B cell (primary cell): ENCODE measurements at places on chromosomes 3 and 15.

DNA sequence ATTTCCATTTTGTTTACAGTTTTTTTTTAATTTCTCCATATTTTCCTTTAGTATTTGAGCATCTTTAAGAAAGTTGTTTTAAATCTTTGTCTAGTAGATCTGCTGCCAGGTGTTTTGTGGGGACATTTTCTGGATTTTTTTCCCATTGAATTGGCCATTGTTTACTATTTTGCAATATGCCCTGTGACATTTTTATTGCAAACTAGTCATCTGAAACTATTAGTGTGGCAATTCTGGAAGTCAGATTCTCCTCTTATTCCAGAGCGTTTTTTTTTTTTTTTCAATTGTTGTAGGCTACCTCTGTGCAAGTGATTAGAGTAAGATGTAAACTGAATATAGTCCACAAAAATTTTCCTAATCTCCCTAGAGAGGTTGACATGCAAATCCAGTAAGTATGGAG is 334.2 kb downstream of the PYDC2 start:
- no peak for DNase-seq

DNA sequence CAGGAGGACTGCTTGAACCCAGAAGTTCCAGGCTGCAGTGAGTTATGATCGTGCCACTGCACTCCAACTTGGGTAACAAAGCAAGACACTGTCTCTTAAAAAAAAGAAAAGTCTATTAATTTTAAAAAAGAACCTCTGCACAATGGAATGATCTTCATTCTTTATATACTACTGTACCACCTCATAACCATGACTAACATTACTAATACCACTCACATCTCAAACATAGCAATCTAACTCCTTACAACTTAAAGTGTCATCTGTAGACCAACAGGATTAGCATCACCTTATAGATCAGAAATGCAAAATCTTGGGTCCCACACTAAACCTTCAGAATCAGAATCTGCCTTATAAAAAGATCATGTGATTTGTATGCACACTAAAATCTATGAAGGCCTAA is 48.8 kb upstream of the MAP4 start:
- no peak for DNase-seq

DNA sequence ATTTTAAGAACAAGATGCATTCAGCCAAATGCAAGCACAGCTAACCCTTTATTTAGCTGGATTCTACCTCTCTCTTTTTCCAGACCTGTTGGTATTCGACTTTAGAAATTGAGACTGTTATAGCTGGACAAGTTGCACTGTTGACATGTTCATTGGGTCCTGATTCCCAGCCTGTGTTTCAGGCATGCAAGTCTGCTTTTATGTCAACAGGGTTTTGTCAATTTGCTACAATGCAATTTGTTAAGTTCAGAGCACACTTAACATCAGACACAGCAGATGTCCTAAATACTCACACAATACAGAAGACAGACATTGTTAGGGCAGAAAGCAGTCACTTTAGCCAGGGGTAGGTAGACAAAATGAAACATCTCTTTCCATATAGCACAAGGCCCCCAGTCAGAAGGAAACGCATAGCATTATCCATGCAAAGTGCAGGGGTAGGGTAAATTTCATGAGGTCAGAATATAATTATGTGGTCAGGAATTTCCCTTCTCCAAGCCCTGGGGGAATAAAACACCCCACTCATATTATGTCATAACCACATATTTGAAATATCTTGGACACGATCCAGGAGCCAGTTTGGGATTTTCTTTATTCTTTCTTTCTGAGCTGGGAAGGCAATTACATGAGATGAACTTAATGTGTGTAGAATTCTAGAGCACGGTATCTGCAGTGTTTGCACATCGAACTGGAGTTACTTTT is 504.1 kb downstream of the NTRK3 start:
- DNase-seq, result no peak

GRCh38 chr3:43872901-43873300 is 182.2 kb downstream of the ABHD5 start:
- DNase-seq, result no peak

GRCh38 chr15:26887926-26888666 is 21.2 kb downstream of the GABRA5 start:
- no peak for DNase-seq

GRCh38 chr3:133384331-133385027 is 15.4 kb upstream of the BFSP2 start:
- DNase-seq, result peak; percentile 44

DNA sequence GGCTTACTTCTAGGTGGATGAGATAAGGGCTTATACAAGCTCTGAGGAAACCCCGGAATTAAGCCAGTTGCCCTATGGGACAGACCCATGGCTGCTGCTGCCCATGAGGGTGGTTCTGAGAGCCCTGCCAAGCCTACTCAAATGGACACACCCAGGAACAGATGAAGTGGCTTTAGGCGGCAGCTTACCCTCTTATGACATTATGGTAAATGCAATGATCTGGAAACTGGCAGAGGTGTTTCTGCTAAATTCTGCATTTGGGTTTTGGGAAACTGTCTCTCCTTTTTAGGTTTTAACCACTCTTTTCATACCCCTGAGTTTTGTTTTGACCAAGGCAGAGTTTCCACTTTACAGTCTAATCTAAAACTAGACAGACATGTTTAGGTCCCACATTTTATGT is 9.0 kb upstream of the ZBED2 start:
- DNase-seq, result no peak

GRCh38 chr3:193590088-193590856 is 2.7 kb upstream of the OPA1 start:
- no peak for DNase-seq

GRCh38 chr3:82081351-82081750 is 319.9 kb upstream of the GBE1 start:
- DNase-seq, result no peak

GRCh38 chr3:145133281-145133680 is 1027.7 kb downstream of the PLOD2 start:
- no peak for DNase-seq

GRCh38 chr3:97417-98258 is 98.9 kb upstream of the CHL1 start:
- no peak for DNase-seq

GRCh38 chr3:13004376-13004775 is 68.9 kb downstream of the IQSEC1 start:
- DNase-seq, result no peak

- peak; percentile 74 for DNase-seq
Observed at GRCh38 chr15:90143166-90143655, 40.9 kb upstream of the IDH2 start.
